ENCODE measurements at places on chromosomes 2 and 18.

DNA sequence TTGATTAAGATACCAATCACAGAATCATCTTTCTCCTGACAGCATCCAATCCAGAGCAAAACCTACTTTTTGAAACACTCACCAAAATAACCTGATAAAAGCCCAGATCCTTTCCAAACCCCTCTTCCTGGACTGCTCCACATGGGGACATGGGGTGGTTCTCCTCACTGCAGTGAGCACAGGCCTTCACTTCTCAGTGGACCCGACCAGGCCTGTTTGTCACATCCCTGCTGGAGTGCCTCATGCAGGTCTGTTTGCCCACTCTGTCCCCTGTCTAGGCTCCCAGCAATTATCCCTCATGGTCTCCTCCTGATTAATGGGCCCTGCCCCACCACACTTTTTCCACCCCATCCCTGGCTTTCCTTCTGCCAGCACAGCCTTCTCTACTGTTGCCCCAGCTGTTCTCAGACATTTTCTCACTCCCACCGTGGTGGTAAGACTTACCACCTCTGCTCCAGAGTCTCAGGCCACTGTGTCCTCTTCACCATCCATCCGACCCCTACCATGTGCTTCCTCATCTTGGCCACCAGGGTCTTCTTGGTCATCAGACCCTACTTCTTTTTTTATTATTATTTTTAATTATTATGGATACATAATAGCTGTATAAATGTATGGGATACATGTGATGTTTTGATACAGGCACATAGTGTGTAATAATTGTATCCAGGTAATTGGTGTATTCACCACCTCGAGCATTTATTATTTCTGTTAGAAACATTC, 21.1 kb downstream of the MRPL30 start:
- DNase-seq = no peak

GRCh38 chr2:42792583-42793333, at the start of gene HAAO:
Gene HAAO, minus strand, starts transcription at chr2:42792583. Its CDS starts 47 bp downstream, at chr2:42792536.
- no peak for DNase-seq

DNA sequence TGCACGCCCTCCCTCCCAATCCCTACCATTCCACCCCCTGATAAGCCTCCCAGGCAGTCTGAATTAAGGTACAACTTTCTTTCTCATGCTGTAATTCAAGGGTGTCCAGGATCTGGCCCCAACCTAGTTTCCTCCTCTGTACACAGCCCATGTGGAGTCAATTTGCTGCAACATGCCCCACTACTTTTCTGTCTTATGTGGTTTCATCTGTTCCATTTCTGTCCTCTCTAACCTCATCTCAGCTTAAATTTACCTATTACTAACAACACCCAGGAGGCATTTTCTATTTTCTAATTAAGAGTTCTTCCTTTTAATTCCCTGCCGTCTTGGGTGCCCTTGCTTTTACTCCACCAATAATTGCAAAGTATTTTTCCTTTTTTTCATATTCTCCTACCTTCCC, 10.0 kb downstream of the PPP4R1 start:
- DNase-seq = no peak

GRCh38 chr18:38756436-38756835, 1190.8 kb upstream of the CELF4 start:
- no peak for DNase-seq

- no peak for DNase-seq
Measured at GRCh38 chr2:149184991-149185390, 145.4 kb upstream of the LYPD6 start.

- no peak for DNase-seq
Measured at GRCh38 chr2:238290091-238290509, 1.7 kb upstream of the PER2 start.

DNA sequence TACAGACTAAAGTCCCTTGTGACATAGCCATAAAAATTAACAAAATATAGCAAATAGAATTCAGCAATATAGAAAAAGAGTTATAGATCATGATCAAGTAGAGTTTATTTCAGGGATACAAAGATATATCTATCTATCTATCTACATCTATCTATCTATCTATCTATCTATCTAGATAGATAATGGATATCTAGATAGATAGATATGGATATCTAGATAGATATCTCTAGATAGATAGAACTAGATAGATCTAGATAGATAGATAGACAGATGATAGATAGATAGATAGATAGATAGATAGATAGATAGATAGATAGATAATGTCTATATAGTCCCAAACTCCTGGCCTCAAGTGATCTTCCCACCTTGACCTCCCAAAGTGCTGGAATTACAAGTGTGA, 17.3 kb upstream of the CHMP3 start:
- no peak for DNase-seq

GRCh38 chr2:174705321-174705720, 59.0 kb downstream of the CHRNA1 start:
- no peak for DNase-seq

DNA sequence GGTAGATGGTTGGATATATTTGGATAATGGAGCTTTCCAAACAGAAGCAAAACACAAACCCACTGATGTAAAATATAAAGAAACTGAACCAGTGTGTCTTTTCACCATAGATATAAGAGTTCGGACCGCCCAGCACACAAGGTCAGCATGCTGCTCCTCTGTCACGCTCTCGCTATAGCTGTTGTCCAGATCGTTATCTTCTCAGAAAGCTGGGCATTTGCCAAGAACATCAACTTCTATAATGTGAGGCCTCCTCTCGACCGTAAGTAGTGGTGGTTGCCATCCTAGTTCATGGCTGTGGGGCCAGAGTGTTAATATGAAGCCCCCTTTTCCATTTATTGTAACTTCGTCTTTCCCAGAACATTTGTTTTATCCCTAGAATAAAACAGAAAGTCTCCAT, 125.2 kb upstream of the LYPD6 start:
- no peak for DNase-seq

DNA sequence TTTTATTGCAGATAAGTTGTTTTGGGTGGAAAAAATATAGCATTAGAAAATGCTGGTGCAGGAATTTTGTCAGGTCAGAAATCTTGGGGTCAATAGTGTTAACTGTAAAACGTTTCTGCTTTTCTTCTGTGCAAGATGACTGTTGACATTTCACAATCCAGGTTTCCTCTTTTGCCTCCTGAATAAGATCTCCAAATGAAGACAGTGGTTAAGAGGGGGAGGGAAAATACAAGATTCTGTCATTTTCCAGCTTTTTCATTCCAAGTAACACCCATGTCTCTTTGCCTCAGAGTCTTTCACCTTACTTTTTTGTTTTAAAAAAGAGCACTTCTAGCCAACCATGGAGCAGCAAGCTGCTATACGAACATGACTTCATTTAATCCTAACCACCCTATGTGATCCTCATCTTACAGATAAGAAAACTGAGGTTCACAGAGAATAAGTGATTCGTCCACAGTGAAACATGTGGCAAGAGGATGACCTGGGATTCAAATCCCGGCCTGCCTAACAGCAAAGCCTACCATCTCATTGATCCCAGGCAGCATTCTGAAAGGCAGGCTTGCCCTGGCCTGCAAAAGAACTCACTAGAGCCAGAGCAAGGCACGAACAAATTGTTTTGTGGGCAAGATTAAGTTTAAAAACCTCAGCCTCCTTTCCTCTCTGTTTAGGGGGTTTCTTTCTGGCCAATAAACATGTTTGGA, 3.0 kb downstream of the PLEK start:
- no peak for DNase-seq

Data from cerebellar nuclear complex (tissue), 1 donor.